T-helper 22 cell (primary cell): ENCODE measurements at places on chromosomes 7 and 10.

- DNase-seq, result no peak
Observed at GRCh38 chr10:34001831-34002230, 667.4 kb upstream of the NRP1 start.

DNA sequence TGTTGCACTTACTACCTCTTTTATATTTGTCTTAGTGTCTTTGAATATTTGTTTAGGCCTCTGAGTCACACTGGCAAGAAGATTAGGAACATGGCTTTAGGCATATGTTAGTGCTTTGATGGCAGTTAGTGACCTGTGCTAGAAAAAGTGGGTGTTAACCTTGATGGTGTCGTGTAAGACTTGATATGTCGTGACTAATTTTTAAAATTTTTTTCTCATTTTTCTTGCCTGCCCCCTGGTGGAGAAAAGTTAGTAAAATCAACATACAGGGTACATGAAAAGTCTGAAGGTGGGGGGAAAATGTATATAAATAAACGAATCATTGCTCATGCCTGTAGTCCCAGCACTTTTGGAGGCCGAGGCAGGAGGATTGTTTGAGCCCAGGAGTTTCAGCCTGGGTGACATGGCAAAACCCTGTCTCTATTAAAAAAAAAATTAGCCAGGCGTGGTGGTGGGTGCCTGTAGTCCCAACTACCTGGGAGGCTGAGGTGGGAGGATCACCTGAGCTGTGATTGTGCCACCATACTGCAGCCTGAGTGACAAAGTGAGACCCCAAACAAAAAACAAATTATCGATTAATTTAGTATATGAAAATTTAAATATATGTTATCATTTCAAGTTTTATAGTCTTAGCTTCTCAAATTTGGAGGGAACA, 44.6 kb downstream of the TAX1BP1 start:
- no peak for DNase-seq

- DNase-seq, result no peak
Observed at GRCh38 chr7:36928311-36928710, 204.0 kb upstream of the AOAH start.

- no peak for DNase-seq
Observed at GRCh38 chr7:98372993-98373392, 27.9 kb downstream of the BAIAP2L1 start.

- no peak for DNase-seq
Observed at GRCh38 chr7:134480730-134481129, 21.8 kb upstream of the AKR1B1 start.

- no peak for DNase-seq
Observed at GRCh38 chr10:79376751-79377556, 29.7 kb downstream of the PPIF start.

DNA sequence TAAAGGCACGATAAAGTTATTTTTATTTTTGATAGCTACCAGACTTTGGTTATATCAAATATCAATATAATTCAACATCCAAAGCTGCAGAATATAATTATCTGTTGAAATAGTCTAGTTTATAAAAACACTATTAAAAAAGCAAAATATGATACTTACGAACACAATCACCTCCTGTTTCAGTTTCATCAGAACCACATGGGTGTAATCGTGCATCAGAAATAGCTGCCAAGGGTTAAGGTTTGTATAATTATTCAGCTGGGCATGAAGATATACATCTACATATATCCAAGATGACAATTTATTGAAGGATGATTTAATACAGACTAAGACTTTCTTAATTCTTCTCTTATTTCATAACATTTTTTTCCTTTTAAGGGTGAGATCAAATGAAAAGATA, 20.3 kb downstream of the VWDE start:
- DNase-seq, result no peak

DNA sequence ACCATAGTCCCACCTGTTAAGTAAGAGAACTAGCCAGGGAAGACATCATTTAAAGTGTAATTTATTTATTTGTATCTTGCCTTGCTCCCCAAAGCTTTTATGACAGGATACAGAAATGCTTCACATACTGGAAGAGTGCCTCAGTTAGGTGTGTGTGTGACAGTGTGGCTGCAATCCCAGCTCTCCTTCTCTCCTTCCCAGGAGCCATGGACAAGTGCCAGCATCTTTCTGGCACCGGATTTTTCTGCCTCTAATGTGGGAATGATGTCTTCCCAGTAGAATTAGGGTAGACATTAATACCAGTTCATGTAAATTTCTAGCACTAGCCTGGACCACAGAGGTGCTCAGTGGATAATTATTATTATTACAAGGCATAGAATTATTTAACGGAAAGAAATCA, 30.3 kb upstream of the ATXN7L1 start:
- no peak for DNase-seq

- no peak for DNase-seq
Observed at GRCh38 chr10:99292159-99292558, 37.0 kb upstream of the CNNM1 start.
